ENCODE measurements at places on chromosomes 7 and 10.
A peak's percentile ranks its signal among the peaks of the same experiment; 100 is the strongest.

DNA sequence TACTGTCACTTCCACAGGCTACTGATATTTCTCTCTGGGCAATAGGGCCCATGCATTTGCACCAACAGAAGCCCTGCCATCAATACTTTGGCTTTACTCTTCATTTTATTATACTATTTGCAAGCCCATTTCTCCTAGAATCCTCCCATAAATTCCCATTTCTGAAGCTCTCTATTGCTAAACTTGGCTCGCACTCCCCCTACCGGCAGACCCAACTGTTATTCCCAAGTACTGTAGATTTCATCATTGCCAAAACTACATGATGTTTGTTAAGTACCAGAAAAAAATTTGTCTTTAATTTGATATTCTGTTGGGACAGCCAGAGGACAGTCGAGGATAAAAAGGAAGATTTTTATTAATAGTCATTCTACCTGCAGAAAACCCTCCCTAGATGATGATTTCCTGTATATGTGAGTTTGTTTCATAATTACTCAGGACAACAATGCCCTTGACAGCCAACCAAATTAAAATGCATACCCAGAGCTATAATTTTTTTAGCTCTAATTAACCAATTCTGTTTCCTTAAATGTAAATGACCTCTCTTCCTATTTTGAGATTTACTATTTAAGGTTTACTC lies 298.6 kb downstream of the REEP3 start:
- DNase-seq = no peak

- DNase-seq = no peak
These were observed 291.2 kb upstream of the AOAH start for GRCh38 chr7:37015353-37016034.

DNA sequence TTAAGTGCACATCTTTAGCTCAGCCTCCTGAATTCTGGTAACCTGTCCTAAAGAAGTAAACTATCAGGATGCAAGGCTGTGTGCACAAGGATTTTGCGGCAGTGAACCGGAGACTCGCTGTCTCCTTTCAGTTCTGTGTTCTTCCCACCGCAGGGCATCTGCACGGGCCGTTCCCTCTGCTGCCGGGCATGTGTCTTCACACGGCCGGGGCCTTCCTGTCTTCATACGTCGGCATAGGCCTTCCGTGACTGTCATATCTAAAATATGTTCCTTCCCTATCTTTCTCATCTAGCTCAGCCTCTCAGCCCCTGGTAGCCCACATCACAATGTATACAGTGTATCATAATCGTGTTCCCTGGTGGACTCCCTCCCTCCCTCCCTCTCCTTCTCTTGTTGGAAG lies 16.4 kb downstream of the PALD1 start:
- no peak for DNase-seq

- DNase-seq = no peak
These were observed 182.4 kb downstream of the MYOF start for GRCh38 chr10:93299606-93300287.

- no peak for DNase-seq
These were observed 5.4 kb downstream of the CPVL start for GRCh38 chr7:29140873-29141468.

- no peak for DNase-seq
These were observed 8.7 kb downstream of the TNRC18 start for GRCh38 chr7:5414916-5415315.

DNA sequence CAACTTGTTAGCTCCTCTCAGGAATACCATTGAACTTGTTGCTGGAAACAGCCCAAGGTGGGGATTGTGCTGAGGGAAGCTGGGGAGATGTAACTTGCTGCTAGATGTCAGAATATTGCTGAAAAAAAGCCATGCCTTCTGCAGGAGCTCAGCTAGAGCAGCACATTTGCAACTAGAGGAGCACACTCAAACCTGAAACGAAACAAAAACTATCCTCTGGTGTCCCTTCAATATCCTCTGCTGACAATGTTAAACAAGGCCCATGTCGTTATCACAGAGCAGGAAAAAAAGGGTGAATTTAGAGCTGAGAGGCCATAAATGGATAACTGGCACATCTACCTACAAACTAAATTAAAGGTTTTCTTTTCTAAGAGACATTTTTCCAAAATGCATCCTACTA lies 53.7 kb upstream of the MACC1 start:
- DNase-seq = no peak

DNA sequence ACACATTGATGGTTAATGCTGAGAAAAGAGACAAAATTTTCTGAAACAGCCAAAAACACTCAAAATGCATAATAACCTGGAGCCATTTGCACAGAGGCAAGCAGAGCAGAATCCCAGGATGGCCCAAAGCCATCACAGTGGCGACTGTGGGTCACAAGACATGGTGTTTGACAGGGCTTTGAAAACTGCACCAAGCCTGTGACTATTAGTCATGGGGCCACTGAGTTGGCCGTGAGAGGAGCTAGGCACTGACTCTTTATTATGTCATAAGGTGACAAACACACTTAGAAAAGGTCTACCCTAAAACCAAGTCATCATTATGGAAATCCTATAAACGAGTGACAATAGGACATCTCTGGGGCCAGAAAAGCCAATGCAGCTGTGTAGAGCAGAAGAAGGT lies 23.9 kb downstream of the DRGX start:
- no peak for DNase-seq

DNA sequence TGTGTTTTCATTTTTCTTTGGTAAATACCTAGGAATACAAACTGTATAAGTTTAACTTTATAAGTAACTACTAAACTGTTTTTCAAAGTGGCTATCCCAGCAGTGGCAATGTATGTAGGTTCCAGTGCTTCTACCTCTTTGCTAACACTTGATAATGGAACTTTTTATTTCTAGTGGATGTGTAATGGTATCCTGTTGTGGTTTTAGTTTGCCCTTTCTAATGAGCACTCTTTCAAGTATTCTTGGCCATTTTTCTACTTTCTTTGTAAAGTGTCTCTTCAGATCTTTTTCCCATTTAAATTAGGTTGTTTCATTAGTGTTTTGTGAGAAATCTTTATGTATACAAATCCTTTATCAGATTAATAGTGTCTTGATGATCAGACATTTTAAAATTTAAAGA lies 4.6 kb downstream of the KIF20B start:
- DNase-seq = no peak

DNA sequence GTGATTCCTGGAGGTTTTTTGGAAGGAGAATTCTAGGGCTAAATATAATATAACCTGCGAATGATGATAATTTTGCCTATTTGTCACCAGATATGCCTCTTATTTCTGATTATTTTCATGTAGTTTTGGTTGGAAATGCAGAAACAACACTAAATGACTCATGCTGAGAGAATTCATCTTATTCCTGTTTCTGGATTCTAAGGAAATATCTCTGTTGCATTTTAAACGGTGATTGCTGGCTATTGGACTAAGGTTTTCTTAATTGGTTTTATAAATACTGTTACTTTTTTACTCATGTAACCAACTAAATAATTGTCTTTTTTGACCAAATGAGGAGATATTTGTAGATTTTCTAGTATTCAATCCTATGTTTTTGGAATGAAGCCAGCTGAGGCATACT lies 204.9 kb upstream of the NPSR1 start:
- DNase-seq = no peak

GRCh38 chr10:51007781-51008180 lies 66.5 kb upstream of the PRKG1 start:
- DNase-seq = no peak

- no peak for DNase-seq
These were observed 15.7 kb upstream of the MACC1 start for GRCh38 chr7:20232848-20233247.

DNA sequence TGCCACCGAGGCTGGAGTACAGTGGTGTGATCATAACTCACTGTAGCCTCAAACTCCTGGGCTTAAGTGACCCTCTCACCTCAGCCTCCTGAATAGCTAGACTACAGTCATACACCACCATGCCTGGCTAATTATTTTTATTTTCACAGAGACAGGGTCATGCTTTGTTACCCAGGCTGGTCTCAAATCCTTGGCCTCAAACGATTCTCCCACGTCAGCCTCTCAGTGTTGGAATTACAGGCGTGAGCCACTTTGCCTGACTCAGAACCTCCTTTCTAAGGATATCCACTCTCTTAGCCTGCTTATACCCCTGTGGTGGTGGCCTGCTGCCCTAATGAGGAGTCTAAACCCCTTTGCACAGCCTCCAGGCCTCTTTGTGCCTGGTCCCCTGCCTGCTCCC lies 4.2 kb upstream of the IGFBP1 start:
- DNase-seq = no peak

- DNase-seq = no peak
These were observed 7.8 kb downstream of the FBXW4 start for GRCh38 chr10:101687071-101687658.

DNA sequence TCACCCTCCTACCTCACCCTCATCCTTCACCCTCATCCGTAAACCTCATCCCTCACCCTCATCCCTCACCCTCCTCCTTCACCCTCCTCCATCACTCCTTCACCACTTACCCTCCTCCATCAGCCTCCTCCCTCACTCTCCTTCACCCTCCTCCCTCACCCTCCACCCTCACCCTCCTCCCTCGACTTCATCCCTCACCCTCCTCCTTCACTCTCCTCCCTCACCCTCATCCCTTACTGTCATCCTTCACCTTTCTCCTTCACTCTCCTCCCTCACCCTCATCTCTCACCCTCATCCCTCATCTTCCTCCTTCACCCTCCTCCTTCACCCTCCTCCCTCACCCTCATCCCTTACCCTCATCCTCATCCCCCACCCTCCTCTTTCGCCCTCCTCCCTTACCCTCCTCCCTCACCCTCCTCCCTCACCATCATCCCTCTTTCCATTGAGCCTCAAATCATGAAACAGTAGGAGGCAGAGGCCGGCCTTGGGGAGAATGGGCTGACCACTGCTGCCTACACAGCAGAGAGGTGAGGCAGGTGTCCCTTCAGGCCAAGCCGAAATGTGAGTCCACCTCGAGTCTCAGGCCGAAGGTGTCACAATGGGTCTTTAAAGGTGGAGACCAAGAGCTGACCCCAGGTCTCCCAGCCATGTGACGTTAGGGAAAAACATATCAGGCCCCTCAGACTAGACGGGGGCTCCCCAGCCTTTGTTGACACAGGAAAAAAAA lies 53.0 kb downstream of the PDGFA start:
- no peak for DNase-seq

DNA sequence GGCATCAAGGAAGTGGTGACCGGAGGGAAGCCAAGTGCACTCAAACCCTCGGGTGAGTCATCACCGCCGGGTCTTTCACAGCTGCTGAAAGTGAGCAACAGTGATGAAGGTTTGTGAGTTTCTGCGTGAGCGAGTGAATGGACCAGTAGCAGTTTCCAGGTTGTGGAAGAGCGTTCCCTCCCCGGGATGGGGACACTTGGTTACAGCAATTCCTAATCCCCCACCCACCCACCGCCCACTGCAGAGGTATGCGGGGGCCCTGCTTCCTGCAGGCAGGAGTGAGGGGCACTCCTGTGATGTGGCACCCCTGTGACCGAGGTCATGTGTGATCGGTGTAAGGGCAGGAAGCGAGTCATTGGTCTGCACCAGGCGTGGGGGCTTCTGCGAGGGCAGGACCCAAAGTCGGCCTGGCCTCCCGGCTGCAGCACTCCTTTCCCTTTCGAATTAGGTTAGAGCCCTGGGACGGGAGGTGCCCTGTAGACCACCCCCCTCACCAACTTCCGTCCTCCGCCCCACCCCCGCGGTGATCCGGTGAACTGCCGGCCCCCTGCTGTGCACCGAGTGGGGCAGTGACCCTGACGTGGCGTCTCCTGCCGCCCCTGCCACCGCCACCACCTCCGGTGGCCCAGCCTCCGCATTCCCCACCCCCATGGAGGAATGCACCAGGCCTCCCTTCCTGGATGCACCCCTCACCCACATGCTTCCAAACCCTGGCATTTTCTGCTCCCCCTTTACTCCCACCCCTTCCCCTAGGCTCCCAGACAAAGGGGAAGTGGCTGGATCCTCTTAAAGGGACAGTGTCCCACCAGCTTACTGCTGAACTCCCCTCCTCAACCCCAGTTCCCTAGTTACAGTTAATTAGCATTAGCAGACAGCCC lies 10.9 kb downstream of the LIMK1 start:
- peak; percentile 31 for DNase-seq

GRCh38 chr10:34821587-34822585 lies 6.8 kb upstream of the PARD3 start:
- no peak for DNase-seq

DNA sequence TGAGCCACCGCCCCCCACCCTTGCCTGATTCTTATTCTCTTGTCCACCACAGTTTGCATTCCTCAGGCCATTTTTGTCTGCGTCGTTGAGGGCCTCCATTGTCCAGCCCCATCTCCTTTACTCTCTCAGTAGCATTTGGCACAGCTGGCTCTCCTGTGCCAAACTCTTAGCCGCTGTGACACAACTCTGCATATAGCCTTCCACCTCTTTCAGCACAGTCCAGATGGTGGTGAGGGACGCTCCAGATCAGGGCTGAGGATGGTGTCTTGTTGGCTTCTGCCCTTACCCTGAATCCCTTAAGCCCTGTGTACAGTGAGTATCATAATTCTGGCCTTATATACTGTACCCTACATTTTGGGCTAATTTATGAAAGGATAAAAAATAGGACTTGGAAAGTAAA lies 45.6 kb downstream of the BMPR1A start:
- DNase-seq = no peak

DNA sequence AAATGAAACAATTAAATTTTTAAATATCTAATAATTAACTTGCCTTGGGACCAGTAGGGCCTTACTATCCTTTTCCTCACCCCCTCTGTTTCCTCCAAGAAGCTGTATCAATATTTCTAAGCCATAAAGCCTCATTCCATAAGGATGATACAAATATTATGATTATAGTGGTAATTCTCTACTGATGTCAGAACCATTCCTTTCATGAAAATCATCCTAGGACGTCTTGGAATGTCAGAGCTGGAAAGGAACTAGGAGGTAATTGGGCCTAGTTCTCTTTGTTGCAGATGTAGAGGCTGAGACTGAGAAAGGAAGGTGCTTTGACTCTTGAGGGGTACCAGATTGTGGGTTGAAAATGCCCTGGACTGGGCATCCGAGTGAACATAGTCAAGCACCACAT lies 766.7 kb upstream of the GHITM start:
- no peak for DNase-seq

DNA sequence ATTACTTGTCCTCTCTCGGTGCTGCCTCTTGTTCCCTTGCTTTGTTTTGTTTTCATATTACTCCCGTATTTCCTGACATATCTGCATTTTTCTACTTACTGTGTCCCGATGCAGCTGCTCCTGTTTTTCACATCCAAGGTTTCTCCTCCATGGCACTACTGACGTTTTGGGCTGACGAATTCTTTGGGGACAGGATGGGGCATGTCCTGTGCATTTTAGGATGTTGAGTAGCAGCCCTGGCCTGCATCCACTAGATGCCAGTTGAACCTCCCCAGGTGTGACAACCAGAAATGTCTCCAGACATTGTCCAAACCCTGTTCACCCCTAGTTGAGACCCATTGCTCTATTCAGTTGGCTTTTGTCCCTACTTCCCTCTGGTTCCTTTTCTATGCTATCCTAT lies 12.4 kb downstream of the ZNF789 start:
- no peak for DNase-seq

- DNase-seq = no peak
These were observed 98.6 kb upstream of the DIP2C start for GRCh38 chr10:787933-788651.
